Mammary microvascular endothelial cell (primary cell): ENCODE measurements at places on chromosomes 5 and 9. TPM values are rescaled to one million over a fixed set of nuclear protein-coding genes. Genes with fewer than 3 reads are reported as not detected.

GARNL3 gene
- total RNA-seq: 0.79 and 1.1 TPM in 2 replicates

ADAMTS12 gene
- 0.10 TPM in 1 of 2 replicates, not detected in the other for total RNA-seq

KIF12 gene
- total RNA-seq: 0.80 and 0.94 TPM in 2 replicates

LCNL1 gene
- not detected in 2 replicates for total RNA-seq
